ENCODE measurements at places on chromosomes 4 and X.

DNA sequence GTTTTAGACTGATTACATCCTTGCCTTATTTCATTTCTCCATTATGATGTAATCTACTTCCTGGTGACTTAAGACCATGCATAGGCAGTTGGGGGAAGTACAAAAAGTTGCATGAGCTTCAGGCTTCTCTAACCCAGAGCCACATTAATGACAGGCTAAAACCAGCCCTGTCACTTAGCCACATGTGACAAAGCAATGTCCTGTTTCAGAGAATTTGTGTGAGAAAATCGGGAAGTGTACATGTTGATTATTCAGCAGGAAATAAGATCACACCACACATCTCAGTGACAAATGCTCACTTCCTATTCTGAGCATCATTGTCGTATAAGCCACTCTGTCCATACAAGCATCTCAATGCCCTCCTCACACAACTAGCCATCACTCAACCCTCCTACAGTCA is 98.5 kb upstream of the MAGEB16 start:
- DNase-seq, result no peak

- DNase-seq, result no peak
Observed at GRCh38 chr4:15612136-15612535, 43.0 kb downstream of the FBXL5 start.

DNA sequence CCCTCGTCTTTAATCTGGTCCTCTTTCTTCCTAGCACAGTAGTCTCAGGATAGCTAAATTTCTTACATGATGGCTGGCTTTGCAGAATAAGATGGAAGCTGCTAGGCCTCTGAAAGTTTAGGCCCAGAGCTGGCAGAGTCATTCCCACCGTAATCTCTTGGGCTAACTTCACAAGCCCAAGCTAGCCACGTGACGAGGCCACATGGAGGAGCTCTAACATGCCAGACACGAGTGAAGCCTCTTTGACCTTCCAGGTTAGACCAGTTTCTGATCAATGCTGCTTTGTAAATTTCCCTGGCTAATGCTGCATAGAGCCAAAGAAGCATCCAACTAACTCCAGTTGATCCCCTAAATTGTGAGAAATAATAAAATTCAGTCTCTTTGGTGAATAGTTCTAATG is 9.5 kb upstream of the CENPE start:
- no peak for DNase-seq

GRCh38 chrX:120664081-120664480 is 34.2 kb upstream of the C1GALT1C1 start:
- DNase-seq, result peak; percentile 24

DNA sequence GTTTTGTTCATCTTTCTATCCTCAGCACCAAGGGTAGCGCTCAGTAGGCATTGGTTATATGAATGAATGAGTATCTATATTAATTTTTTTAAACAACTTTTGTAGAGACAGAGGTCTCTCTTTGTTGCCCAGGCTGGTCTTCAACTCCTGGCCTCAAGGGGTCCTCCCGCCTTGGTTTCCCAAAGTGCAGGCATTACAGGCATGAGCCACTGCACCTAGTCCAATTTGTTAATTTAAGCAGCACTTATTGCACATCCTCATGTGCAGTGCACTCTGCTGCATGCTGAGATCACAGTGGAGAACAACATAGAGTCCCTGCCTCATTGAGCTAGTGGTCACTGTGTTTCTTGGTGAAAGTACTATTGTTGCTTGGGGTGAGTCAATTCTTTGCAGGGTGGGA is 94.4 kb downstream of the NHSL2 start:
- no peak for DNase-seq

Data from astrocyte of the spinal cord (primary cell).